Effector CD8-positive, alpha-beta T cell (primary cell): ENCODE measurements at places on chromosomes 12 and 14.

DNA sequence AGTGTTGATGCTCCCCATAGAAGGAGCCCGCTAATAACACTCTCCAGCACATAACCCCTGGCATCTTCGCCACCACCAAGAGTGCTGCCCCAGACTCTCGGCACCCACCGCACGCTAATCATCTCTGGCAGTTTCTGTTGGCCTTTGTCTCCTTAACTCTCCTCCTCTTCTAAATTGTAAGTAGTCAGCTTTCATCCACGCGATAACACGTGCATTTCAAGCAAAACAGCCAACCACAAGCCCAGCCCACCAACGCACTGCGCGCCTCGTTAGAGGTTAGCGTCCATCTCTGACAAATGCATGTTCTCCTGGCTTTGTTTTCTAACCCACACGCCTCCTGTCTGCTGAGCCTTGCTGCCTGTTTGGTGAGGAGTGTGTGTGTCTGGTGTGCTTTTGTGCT, 61.1 kb upstream of the RIN3 start:
- DNase-seq: no peak

- no peak for DNase-seq
Observed at GRCh38 chr14:83867566-83868225, 1662.2 kb upstream of the FLRT2 start.

- DNase-seq: no peak
Observed at GRCh38 chr12:41768456-41768855, 376.2 kb downstream of the GXYLT1 start.

DNA sequence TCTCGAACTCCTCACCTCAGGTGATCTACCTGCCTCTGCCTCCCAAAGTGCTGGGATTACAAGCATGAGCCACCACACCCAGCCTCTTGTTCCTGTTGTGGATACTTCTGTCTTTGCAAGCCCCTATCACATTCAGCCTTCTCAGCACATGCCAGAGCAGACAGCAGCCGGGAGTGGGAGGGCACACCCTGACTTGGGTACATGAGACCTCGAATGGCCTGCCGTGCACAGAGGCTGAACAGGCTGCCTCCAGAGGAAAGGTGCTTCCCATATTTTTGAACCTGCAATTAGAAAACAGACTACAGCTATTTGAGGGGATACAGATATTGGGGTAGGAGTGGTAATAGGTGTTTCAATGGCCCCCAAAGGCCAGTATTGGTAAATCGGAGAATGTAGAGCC, 307.3 kb upstream of the DIO3 start:
- no peak for DNase-seq

- DNase-seq: no peak
Observed at GRCh38 chr12:65828711-65829339, 4.5 kb downstream of the HMGA2 start.

GRCh38 chr14:46197856-46198255, 453.7 kb downstream of the RPL10L start:
- no peak for DNase-seq

DNA sequence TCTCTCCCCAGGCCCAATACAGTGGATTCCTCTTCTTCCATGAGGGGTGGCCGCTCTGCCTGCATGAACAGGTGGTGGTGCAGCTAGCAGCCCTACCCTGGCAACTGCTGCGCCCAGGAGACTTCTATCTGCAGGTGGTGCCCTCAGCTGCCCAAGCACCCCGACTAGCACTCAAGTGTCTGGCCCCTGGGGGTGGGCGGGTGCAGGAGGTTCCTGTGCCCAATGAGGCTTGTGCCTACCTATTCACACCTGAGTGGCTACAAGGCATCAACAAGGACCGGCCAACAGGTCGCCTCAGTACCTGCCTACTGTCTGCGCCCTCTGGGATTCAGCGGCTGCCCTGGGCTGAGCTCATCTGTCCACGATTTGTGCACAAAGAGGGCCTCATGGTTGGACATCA, 3.8 kb downstream of the ARHGEF40 start:
- DNase-seq: no peak

DNA sequence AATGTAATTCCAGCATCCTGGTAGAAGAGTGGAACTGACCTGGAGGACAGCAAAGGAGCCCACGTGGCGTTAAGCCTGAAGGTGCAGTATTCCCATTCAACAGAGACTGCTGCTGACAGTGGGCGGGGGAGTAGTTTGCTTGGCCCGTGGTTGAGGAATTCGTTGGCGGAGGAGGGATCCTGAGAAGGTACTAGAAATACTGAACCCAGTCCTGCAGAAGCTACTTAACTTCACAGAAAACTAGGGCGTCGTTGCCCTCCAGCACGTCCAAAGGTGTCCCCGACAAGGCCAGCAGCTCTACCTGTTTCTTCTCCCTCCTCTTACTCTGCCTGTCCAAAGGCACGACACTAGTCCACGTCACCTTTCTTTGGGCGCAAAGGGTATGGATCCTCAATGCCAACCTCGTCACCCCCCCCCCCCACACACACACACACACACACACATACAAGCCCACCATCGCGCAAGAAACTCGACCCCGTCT, 303 bp downstream of the PUS7L start:
- no peak for DNase-seq

DNA sequence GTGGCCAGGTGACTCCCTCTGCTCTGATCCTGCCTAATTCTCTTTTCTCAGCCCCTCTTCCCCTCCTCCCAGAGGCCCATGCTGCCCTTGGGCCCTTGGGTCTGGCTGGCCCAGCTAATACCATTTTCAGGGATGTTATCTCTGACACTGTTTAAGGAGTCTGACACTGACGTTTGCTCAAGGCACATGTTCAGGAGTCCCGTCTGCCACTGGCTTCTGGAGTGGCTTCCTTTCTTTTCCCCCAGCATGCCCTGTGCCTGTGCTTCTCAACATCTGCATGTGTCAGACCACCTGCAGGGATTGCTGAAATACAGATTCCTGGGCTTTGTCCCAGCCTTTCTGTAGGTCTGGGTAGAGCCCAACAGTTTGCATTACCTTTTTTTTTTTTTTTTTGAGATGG, 128.9 kb downstream of the BCL11B start:
- no peak for DNase-seq

- DNase-seq: no peak
Observed at GRCh38 chr12:132487311-132487741, 2.6 kb upstream of the FBRSL1 start.

DNA sequence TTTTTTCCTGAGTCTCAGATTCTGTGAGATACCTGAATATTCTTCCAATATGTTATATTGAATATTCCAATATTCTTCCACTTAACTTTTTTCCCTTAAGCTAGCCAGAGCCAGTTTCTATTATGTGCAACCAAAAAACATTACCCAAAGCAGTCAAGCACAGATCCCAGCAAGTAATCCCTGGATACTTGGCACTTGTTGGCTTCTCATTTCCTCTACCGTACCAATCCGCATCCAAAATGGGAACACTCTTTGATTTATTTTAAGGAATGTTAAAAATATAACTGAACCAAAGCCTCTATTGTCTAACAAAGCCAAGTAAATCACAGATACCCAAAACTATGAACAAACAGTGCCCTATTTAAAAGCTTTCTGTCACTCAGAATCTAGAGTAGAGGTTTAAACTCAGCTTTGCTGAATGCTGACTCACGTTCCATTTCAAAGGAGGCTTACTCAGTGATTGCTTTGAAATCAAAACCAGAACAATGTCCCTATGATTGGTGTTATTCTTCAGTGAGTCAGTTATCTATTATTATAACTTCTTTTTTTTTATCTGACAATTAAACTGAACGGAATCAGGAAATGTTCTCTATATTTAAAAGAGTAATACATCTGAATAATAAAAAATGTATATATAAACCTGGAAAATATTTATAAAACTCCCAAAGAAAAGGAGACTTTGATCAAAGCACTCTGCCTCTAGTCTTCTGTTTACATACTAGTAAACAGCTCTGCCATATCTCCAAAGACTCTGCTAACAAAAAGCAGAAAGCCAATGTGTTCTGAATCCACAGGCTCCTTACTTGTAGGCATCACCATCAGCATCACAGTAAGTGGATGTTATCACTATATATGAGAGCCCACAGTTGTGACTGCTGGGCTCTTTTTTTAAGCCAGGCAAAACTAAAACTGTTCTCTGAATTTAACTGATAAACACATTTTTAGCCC, 360.8 kb downstream of the CCDC91 start:
- no peak for DNase-seq

- no peak for DNase-seq
Observed at GRCh38 chr12:56760460-56760859, 2.7 kb upstream of the HSD17B6 start.

DNA sequence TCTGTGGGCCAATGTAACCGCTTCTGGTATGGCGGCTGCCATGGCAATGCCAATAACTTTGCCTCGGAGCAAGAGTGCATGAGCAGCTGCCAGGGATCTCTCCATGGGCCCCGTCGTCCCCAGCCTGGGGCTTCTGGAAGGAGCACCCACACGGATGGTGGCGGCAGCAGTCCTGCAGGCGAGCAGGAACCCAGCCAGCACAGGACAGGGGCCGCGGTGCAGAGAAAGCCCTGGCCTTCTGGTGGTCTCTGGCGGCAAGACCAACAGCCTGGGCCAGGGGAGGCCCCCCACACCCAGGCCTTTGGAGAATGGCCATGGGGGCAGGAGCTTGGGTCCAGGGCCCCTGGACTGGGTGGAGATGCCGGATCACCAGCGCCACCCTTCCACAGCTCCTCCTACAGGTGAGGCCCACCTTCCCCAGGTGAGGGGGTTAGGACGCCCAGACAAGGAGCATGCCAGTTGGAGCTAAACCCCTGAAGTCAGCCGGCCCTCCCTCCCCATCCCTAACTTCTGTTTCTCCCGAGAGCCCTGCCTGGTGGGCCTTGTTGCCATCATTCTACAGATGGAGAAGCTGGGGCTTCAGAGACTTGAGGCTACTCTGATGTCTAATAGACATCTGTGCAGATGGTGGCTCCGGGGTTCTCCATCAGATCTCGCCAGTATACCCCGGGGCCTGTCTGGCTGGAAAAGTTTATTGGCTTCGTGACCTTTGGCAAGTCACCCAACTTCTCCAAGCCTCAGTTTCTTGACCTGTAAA, 25.3 kb downstream of the PAPLN start:
- no peak for DNase-seq

GRCh38 chr12:49901026-49901425, 2.7 kb downstream of the FAIM2 start:
- DNase-seq: no peak

GRCh38 chr12:112970391-112970790, 7.9 kb upstream of the OAS2 start:
- DNase-seq: no peak

- no peak for DNase-seq
Observed at GRCh38 chr12:12108441-12109058, 37.8 kb downstream of the BCL2L14 start.

DNA sequence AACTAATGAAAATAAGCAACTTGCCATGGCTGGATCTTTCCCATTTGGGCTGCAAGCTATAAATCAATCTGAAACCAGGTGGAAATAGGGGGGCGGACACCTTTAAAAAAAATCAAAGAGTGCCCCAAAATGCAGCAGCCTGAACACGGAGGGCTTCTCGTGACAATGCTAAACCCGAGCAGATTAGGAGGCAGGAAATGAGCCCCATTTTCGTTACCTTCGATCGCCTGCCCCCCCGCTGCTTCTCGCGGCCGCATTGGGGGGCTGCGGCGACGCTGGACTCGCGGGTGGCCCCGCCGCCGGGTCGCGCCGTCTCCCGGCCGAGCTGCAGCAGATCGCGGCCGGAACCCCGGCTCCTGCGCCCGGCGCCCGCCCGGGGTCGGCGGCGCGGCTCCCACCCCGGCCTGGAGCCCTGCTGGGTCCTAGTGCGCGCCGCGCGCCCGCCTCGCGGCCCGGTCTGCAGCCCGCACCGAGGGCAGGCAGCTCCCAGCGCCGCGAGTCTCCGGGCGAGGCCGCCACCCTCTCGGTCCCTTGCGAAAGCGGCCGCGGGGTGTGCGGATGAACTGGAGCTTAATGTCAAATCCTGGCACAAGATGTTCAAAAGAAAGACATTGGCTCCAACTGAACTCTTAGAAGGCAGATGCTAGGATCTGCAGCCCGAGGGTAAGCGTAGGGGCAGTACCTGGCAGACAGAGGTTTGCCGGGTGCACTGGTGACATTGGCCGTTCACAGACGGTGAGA, 201.9 kb upstream of the FOXN3 start:
- DNase-seq: peak; percentile 41

DNA sequence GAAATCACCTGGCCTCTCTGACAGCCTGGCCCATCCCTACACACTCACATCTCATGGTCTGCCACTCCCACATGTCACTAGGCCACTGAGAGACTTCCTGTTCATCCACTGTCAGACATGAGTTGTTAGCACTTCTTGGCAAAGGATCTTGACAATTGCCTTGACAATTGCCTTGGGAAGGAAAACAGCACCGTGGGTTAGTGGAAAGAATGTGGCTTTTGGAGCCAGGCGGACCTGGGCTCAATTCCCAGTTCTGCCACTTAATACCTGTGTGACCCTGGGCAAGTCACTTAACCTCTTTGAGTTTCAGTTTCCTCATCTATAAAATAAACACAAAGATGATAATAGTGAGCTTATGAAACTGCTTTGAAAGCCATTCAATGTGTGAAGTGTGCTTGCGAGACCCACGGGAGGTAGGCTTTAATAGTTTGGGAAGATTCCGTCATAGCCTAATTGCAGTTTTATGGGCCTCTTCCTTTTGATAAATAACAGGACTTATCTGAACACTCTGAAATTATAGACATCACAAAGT, 250.4 kb downstream of the C12orf75 start:
- no peak for DNase-seq

GRCh38 chr12:62726471-62726980, 208.4 kb downstream of the PPM1H start:
- no peak for DNase-seq
